ENCODE measurements at places on chromosomes 12 and 14. TPM values are rescaled to one million over a fixed set of nuclear protein-coding genes. Genes with fewer than 3 reads are reported as not detected.

DNA sequence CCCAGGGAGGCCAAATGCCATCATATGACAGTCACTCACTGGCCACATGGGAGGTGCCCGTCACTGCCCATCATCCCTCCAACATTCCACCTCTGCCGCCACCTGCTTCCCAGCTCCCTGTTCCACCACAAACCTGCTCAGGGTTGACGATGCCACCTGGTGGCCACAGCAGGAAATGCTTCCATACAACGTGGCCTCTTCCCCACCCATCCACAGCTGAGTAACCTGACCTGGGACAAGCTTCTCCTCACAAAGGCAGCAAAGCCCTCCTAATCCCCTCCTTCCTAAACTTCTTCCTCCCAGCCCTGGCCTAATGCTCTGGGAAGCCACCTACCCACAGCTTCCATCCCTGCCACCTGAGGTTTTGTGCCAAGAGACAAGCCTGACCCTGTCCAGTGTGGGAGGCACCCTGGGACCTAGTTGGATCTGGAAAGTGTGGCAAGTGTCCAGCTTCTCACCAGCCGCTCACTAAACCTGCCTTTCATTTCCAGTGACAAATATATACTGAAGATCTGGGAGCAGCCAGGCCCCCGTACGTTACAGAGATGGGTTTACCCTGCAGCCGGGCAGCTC is 4.3 kb downstream of the DEGS2 start:
- H3K36me3 ChIP-seq, result no peaks in the 10 kb centered on the region
- no peak overlapping the region for H3K4me3 ChIP-seq
- peaks cover 42% of the 10 kb centered on the region for H3K27me3 ChIP-seq
- peak; percentile 85 for DNase-seq
- no peak overlapping the region for H3K27ac ChIP-seq
- peaks cover 18% of the 10 kb centered on the region for H3K4me1 ChIP-seq

DNA sequence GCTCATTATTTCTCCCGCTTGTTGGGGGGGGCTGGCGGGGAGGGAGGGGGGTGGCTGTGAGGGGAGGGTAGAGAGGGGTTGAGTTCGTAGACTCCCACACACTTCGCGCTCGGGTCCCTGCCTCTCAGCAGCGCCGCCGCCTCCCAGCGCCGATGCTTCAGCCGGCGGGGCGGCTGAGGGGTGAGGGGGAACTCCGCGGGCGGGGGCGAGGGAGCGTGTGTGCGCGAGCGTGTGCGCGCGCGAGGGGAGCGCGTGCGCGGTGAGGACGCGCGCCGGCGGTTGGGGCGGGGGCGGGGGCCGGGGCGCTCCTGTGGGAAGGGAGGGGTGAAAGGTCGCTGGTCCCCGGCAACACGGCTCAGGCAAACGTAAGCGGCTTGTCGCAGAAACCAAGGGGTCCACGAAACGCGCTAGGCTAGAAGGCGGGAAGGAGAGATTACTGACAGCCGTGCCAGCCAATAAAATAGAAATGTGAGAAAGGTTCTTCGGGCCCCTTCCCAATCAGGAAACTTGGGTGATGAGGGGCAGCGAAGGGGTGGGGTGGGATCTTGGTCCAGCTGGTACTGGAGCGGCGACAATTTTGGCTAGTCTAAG is 343 bp upstream of the NOVA1 start:
- H3K4me1 ChIP-seq, result peaks cover 23% of the 10 kb centered on the region
- peak overlapping the region; percentile 94 for H3K4me3 ChIP-seq
- peaks cover 17% of the 10 kb centered on the region for H3K27me3 ChIP-seq
- peak overlapping the region; percentile 91 for H3K27ac ChIP-seq
- H3K36me3 ChIP-seq, result peaks cover 5% of the 10 kb centered on the region

GRCh38 chr14:74571901-74572725 is 39.9 kb downstream of the LTBP2 start:
- H3K27me3 ChIP-seq, result no peaks in the 10 kb centered on the region
- DNase-seq, result no peak
- H3K4me1 ChIP-seq, result no peaks in the 10 kb centered on the region
- no peaks in the 10 kb centered on the region for H3K36me3 ChIP-seq

GRCh38 chr12:68250454-68250853 is 3.0 kb downstream of the IL22 start:
- peak; percentile 55 for DNase-seq
- peaks cover 9% of the 10 kb centered on the region for H3K27me3 ChIP-seq
- H3K27ac ChIP-seq, result no peak overlapping the region

DNA sequence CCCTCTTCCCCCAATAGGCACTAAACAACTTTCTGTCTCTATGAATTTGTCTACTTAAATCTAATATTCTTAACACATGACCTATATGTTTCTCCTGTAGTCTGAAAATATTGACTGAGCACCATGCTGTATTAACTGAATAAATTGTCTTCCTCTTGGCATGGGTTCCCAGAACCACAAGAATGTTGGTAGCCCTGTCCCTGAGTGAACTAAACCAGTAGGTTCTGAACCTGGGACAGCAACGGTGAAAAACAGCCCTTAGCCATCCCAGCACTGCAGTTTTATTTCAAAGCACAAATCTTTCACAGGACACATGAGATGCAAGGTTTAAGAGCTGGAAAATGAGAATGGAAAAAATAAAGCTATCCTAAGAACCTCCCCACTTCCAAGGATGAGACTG is 20.4 kb upstream of the HSP90B1 start:
- no peaks in the 10 kb centered on the region for H3K36me3 ChIP-seq
- DNase-seq, result no peak
- H3K27me3 ChIP-seq, result no peaks in the 10 kb centered on the region
- H3K27ac ChIP-seq, result no peak overlapping the region
- no peak overlapping the region for H3K4me3 ChIP-seq
- H3K4me1 ChIP-seq, result no peaks in the 10 kb centered on the region

Gene DPPA3
- 0.25 TPM for total RNA-seq

Gene ZDHHC22
- total RNA-seq, result 0.31 TPM

Gene APOF
- not detected for total RNA-seq
